ENCODE measurements at places on chromosomes 3 and 15. TPM values are rescaled to one million over a fixed set of nuclear protein-coding genes. Genes with fewer than 3 reads are reported as not detected.

Gene TERC
- polyA plus RNA-seq, result not detected

Gene DLEC1
- 0.03 TPM for polyA plus RNA-seq

Gene INSYN1
- 1.9 TPM for polyA plus RNA-seq

Gene SLCO2A1
- polyA plus RNA-seq, result not detected

Gene GOLGA6A
- polyA plus RNA-seq, result 0.05 TPM

Gene TGM4
- not detected for polyA plus RNA-seq

Gene PAK6
- 0.12 TPM for polyA plus RNA-seq

Gene IMPG2
- polyA plus RNA-seq, result 0.03 TPM

Gene PAQR9
- polyA plus RNA-seq, result 2.8 TPM

Gene GOLGA8S
- 0.70 TPM for polyA plus RNA-seq

Gene SLC24A5
- not detected for polyA plus RNA-seq

Gene CHRNA7
- polyA plus RNA-seq, result 1.5 TPM

Gene CA12
- polyA plus RNA-seq, result 129 TPM

Gene PAQR5
- 83.8 TPM for polyA plus RNA-seq

Gene MYZAP
- 1.8 TPM for polyA plus RNA-seq

Gene PRTG
- polyA plus RNA-seq, result 5.9 TPM

Gene STAC
- 2.8 TPM for polyA plus RNA-seq

Gene ST6GAL1
- 3.8 TPM for polyA plus RNA-seq

Gene MORC1
- polyA plus RNA-seq, result not detected

Gene LINGO1
- polyA plus RNA-seq, result 3.5 TPM

Gene GOLGA6D
- polyA plus RNA-seq, result 0.05 TPM

Gene RTP1
- not detected for polyA plus RNA-seq

Gene NANOGP8
- polyA plus RNA-seq, result not detected

Gene KNL1
- 7.6 TPM for polyA plus RNA-seq

Gene LRRC31
- polyA plus RNA-seq, result not detected

Gene ATP13A5
- polyA plus RNA-seq, result not detected

Gene CLEC3B
- polyA plus RNA-seq, result not detected

Gene MUC20
- polyA plus RNA-seq, result 0.87 TPM

Gene GOLGA8H
- 2.3 TPM for polyA plus RNA-seq

Gene SLC6A11
- 0.03 TPM for polyA plus RNA-seq

Gene SYNPR
- polyA plus RNA-seq, result not detected

Gene FAM227B
- 1.9 TPM for polyA plus RNA-seq

Gene SLC22A13
- 0.08 TPM for polyA plus RNA-seq

Gene SCN10A
- polyA plus RNA-seq, result not detected

Gene CCR5
- not detected for polyA plus RNA-seq

Gene C3orf70
- not detected for polyA plus RNA-seq

Gene GOLGA8N
- polyA plus RNA-seq, result 3.0 TPM

Gene FMN1
- polyA plus RNA-seq, result 0.45 TPM

Gene SAMD7
- polyA plus RNA-seq, result not detected

Gene TNK2
- 12.5 TPM for polyA plus RNA-seq

Gene PRR20G
- polyA plus RNA-seq, result not detected

Gene ITIH1
- polyA plus RNA-seq, result not detected

Gene POLR2M
- 65.0 TPM for polyA plus RNA-seq
